ENCODE measurements at places on chromosomes 2 and 18.

GRCh38 chr18:9901377-9901776, 12.4 kb upstream of the VAPA start:
- DNase-seq: no peak

GRCh38 chr2:197097578-197098366, 171.3 kb upstream of the PGAP1 start:
- DNase-seq: no peak

DNA sequence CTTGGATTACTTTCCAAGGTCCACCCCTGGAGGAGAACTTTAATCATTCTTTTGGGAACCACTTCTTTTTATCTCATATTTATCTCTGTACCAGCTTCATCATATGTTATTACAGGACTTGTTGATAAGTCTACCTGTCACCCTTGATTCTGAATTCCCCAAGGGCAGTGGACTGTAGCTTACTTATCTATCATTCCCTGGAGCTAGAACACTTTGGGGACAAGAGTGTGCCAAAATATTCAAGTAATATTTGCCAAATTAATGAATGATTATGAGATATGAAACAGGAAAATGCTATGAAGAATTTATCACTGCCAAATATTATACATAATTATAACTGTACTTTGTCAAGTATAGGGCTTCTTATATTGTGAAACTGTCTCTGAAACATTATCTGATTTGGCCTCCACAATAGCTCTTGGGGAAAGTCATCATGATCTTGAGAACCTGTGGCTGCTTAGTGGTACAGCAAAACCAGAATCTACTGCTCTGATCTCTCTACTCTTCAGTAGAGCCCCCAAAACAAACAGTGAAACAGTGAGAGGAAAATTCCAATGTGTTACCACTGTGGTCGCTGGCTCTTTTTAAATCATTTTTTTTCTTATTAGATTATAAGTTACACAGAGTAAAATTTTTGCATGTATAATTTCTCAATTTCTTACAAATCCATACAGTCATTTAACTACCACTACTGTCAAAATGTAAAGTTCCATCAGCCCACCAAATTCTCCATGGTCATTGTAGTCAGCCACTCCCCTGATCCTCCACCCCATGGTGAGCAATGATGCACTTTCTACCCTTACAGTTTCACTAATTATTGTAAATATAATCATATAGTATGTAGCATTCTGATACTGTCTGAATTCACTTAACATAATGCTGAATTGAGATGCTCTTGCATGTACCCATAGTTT, 197.5 kb downstream of the PIEZO2 start:
- no peak for DNase-seq

DNA sequence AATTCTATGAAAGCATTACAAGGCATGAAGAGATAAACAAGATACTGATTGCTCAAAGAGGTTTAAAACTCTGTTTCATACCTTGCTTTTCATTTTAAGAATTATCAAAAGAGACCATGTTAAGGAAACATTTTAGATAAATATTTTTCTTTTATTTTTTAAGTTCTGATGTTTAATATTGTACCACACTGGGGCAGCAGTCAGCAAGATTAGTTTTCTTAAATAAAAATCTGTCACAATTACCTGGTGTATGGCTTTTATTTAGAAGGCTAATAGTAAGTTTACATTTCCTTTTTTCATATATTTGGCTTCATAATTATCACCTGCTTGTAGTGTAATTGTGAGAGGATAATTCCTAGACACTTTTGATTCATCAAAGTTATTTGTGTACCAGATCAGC, 46.4 kb downstream of the ZNF804A start:
- DNase-seq: no peak

DNA sequence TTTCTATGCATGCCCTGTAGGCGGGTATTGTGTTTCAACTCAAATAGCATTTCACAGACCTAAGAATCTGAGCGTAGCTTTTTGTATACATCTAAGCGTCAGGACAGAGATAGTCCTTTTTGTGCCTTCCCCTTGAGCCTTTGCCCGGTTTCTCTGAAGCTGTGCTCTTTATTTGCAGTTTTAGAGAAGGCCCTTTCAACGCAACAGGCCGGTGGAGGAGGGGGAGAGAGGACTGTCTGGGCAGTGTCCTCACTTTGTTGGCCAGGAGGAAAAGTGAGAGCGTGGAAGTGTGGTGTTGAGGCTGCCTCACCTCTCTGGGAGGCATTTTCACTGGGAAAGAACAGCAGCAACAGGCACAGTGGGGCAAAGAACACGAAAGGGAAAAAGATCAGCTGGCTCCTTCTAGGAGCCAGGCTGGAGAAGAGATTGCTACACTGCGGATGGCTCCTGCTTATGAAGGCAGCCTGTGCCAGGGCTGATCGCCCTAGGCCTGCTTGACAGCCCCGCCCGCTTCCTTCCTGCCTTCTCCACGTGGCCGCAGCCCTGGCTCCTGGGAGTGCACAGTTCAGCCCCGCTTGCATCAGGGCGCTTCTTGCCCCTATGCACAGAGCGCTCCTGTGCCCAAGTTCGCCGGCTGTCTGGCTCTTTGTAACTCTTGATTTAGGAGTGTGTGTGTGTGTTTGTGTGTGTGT, 195.6 kb upstream of the POU3F3 start:
- no peak for DNase-seq

DNA sequence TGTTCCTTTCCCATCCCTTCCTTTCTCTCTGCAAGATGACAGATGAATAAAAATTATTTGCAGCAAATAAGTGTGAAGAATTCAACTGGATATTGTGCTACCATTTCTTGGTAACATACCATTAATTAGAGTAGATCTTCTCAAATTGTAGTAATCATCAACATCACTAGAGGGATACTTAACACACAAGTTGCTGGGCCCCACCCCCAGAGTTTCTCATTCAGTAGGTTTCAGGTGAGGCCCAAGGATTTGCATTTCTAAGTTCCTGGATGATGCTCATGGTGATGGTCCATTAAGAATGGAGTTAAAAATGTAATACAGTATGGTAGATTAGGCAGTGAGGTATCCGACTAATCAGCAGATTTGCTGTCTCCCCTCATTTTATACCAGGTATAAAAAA, 594.0 kb downstream of the ERBB4 start:
- no peak for DNase-seq

DNA sequence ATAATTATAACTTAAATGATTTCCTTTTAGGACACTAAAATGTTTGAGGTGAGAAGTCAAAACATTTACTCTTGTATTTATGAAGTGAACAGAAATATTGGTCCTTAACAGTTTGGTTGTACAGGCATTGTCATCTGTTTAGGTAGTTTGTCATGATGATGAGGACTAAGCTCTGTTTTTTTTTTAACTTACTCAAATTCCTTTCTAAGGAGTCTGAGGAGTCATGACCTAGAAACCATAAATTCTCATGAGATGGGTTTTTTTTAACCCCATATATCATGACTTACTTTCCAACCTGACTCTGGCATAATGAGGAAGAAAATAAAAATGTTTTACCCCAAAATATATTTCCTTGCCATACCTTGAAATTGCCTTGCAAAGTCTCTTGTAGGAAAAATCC, 1176.2 kb downstream of the SUCLG1 start:
- no peak for DNase-seq

GRCh38 chr2:19872302-19872701, 29.5 kb downstream of the TTC32 start:
- no peak for DNase-seq

GRCh38 chr2:36618381-36618780, 20.4 kb upstream of the FEZ2 start:
- DNase-seq: no peak

DNA sequence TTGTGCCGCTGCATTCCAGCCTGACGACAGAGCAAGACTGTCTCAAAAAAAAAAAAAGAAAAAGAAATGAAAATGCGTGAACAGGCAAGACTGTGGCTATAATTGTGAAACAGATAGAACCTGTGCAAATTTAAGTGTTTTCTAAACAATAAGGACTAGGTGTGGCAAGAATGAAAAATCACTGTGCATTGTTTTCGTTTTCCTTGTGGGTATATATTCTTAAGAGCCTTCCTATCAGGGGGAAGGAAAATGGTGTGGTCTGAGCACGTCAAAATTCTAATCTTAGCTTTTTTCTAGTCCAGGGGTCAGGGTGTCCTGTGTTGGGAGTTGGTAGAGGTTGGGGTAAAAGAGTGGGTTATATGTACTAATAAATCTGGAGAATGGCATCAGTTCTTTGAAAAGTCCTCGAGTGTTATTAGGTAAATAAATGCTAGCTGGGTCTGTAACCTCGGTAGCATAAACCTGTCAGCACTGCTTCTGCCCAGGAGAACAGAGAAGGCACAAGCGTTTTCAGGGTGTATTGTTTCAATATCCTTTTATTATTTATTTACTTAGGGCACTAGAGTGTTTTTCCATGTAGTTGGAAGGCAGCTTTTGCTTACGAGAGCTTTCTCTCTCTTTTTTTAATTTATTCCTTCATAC, 11.6 kb downstream of the ATP6V1C2 start:
- no peak for DNase-seq

GRCh38 chr2:241550616-241551580, 7.6 kb upstream of the BOK start:
- DNase-seq: no peak

- DNase-seq: no peak
Measured at GRCh38 chr2:154490530-154490929, 208.0 kb upstream of the KCNJ3 start.

GRCh38 chr2:586641-587076, 90.5 kb downstream of the TMEM18 start:
- no peak for DNase-seq

- no peak for DNase-seq
Measured at GRCh38 chr18:58692422-58693185, 21.3 kb downstream of the MALT1 start.

- DNase-seq: no peak
Measured at GRCh38 chr2:181853696-181854095, 37.8 kb upstream of the ITPRID2 start.

GRCh38 chr2:99725820-99726219, 236.0 kb upstream of the REV1 start:
- no peak for DNase-seq

DNA sequence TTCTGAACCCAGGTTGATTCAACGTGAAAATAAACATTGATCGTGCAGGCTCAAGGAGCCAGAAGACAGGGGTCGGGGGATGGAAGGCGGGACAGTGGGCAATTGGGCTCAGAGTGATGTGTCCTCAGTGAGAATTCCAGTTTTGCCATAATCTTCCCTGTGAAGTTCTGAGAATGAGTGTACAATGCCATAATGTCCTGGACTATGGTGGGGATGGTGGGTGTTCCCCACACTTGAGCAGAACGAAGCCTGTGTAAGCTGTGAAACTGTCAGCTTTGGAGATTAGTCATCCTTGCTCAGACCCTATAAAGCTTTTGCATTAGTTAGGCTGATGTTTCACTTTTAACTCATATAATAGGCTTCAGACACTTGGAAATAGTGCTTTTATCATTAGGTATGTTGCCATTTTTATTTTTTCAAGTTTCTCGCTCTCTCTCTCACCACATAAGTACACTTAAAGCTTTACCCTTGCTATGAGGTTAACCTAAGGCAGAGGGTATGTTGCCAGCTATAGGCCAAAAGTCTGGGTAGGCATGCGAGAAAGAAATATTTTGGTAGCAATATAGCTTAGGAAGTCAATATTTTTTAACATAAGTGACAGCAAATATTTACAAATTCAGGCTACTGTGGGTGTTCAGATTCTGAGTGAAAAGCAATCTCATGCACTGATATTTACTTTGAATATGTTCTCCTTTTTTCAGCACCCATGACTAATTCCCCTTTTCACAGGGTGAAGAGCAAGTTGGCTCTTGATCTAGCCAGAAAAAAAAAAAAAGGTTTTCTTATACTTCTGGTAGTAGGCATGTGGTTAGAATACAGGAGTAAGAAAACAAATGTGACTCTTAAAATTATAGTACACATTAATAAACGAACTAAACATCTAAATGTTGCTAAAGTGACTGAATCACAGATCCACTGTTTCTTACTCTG, 47.2 kb downstream of the CDC42EP3 start:
- DNase-seq: no peak

DNA sequence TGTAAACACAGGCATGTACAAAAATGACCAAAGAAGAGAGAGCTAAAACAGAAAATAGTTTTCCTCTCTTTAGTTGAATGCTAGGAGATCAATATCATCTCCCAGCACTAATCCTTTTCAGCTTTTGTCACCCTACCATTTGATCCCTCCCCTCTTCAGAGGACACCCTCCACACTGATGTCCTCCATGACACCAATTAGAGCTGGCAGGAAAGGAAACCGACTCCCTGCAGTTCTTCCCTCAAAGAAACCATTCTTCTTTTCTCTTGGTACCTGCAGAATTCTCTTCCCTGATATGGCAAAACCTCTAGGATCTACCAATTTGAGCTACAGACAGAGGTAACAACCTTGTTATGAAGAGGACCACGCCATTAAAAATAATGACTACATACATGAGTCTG, 5.3 kb downstream of the EPB41L3 start:
- no peak for DNase-seq

DNA sequence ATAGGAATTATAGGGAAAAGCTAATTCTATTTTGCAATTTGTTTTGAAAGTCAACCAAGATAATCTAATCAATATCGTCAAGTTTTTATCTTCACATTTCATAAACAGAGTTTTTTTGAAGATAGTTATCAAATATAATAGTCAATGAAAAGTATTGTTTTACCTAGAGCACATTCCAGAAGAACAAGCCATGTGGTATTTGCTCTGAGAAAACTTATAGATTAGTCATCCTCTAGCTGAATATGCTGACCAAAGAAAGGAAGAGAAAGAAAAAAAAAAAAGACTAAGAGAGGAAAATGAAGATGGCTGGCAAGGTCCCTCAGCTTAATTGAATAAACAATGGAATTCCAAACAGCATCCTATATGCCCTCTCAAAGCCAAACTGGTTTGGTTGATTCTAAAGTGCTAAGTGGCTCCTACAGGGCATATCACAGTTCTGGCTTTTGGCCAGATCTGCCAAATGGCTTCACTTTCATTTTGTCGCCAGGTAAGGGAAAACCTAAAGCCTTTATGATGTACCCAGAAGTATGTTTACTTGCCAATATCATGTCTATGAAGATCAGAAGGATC, 132.6 kb downstream of the VWC2L start:
- no peak for DNase-seq

DNA sequence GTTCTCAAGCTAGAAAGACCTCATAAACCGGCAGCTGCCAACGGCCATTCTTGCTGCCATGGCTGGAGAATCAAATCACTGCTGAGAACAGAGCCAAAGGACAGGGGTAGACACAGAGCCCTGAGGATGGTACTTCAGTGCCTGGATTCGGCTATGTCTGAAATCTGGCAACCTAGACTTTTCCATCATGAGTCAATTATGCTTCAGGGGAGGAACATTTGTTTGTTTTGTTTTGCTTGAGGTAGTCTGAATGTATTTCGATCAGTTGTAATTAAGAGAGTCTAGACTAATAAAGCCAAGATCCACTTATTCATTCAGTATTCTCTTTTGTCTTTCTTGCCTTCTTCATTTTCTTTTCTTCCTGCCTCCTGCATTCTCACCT, 122.8 kb upstream of the SH3BP4 start:
- DNase-seq: no peak

DNA sequence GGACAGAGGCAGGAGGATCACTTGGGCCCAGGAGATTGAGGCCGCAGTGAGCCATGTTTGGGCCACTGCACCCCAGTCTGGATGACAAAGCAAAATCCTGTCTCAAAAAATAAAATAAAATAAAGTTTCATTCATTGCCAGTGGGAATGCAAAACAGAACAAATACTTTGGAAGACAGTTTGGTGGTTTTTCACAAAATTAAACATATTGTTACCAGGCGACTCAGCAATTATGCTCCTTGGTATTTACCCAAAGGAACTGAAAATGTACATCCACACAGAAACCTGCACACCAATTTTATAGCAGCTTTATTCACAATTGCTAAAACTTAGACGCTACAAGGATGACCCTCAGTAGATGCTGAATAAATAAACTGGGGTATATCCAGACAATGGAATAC, 35.8 kb downstream of the FOSL2 start:
- no peak for DNase-seq
